Neural progenitor cell (in vitro differentiated cells): ENCODE measurements at places on chromosomes 4 and X. TPM values are rescaled to one million over a fixed set of nuclear protein-coding genes. Genes with fewer than 3 reads are reported as not detected.

The ATG4A gene
- total RNA-seq: 4.5 and 6.5 TPM in 2 replicates

DNA sequence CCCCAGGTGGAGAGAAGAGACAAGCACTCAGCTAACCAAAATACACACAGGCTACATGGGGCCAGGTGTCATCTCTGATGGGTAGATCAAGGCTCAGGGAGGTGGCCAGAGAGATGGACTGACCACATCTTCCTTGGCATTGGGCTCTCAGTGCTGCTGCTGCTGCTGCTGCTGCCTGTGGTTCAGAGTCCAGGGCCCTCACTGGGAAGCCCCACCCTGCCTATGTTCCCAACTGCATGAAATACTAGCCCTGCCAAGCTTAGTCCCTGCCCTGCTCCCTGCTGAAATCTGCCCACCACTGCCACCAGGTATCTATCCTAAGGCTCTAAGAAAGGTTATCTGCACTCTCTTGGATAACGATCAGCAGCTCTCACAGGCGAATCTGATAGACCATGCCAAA, 118.7 kb downstream of the EFHC2 start:
- no peak for DNase-seq

DNA sequence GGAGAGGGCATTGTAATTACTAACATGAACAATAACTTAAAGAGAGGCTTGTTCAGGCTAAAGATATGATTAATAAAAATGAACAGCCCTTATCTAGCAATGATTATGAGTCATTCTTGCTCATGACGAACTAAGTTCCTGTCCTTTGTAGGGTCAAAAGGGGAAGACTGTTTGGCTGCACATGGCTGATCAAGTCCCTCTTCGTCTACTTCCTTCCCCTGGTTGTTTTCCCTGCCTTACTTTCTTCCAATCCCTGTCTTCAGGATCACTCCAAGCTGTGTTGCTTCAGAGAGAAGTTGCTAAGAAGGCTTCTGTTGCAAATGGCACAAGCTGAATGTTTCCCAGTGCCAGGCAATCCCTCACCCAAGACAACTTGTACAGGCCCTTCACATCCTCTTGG, 115.0 kb upstream of the HS3ST1 start:
- no peak for DNase-seq

DNA sequence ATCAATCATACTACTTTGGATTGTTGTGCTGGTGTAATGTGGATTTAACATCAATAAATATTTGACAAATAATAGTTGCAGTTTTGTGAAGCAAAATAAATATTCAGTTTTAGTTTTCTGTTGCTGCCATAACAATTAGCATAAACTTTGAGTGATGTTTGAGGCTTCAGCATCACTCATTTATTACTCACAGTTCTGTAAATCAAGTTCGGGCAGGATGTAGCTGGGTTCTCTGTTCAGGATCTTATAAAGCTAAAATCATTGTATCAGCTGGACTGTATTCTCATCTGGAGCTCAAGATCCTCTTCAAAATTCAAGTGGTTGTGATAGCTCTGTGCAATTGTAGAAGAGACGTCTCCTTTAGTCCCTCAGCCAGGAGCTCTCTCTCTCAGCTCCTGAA, 81.7 kb downstream of the CBR4 start:
- no peak for DNase-seq
